COR-L47 (cell line): ENCODE measurements at places on chromosomes 7 and 10.

DNA sequence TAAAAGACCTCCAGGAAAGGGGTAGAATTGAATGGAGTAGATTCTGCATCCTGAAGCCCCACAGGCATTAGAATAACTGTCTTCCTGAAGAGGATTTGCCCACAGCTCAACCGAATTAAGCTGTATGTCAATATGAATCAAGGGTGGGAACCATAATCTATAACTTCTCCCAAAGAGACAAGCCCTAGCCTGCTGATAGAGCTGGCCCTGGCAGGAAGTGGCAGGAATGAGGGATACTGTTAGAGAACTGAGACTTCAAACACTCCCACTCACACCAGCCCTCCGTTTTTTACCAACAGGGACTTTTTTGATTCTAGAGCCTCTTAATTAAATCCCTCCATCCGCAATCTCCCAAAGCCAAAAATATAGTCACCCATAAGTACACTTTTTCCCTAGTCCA lies 12.2 kb upstream of the DUSP5 start:
- DNase-seq = no peak

DNA sequence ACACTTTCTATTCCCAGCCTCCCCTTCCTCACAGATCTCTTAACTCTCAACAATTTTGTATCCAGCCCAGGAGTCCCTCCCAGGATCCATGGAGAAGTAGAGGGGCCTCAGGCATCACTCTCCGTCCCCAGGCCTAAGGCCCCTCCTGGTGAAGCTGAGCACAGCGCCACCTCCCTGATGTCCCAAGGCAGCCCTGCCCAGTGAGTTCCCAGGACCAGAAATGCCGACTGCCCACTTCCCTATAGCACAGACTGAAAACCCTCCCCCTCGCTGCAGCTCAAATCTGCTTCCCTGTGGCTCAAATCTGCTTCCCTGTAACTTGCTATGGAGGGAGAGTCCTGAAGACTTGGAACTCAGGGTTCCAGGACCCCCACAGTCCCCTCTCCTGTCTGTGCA lies 35.6 kb downstream of the YKT6 start:
- no peak for DNase-seq

DNA sequence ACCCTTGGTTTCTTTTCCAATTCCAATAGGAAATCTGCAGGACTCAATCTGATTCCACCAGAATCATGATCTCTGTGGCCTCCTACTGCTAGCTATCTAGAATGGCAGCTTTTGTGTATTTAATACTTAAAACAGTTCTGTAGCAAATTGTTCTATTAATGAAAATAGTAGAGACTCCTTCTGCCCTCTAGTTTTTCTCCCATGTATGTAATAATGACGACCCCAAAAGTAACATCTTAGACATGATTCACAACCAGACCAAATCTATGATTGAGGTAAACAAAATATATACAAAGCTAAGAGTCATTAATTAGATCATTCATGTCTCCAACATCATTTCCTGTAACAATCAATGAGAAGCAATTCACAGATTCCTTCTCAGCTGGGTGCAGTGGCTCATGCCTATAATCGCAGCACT lies 259.1 kb upstream of the MKLN1 start:
- no peak for DNase-seq

DNA sequence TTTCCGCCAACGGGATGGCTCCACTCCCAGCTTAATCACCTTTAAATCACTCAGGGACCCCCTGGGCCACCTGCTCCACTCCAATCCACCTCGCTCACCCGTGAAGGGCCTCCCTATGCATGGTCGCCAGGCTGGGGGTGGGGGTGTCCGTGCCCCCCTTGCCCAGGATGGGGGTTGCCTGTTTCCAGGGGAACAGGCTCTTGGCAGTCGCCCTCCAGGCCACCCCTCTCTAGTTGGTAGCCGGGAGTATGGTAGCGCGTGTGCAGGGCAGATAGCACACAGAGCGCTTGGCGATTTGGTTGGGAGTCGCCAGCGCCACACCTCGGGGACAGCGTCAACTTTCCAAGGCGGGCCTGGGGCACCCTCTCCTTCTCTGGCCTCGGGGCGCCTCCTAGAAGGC lies 134.9 kb upstream of the ZNF92 start:
- DNase-seq = no peak
